ENCODE measurements at places on chromosomes 16 and 17.

- no peak for DNase-seq
Observed at GRCh38 chr17:64304551-64304950, 41.5 kb upstream of the TEX2 start.

DNA sequence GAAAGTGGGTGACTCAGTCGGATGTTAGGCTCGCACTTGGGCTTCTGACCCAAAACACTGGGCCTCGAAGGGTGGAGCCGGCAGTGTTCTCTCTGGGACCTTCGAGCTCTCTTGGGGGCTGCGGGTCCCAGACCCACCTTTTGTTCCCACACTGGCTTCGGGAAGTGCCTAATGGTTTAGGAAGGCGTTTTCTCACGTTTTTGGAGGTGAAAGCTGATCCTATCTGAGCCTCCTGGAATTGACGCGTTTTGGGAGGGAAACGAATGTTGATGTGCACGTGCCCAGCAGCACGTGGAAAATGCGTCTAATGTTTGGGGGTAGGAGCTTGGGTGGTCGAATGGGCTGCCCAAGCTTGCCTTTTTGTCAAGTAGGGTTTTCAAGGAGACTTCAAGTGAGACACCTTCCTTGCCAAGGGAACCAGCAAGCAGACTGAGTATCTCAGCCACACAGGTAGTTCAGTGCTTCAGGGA, 666 bp downstream of the HGS start:
- DNase-seq, result no peak

- DNase-seq, result no peak
Observed at GRCh38 chr17:43891851-43892646, 15.3 kb downstream of the MPP2 start.

GRCh38 chr17:47686276-47686635, 7.7 kb upstream of the TBKBP1 start:
- DNase-seq, result peak; percentile 29

GRCh38 chr17:74959826-74960515, 12.6 kb downstream of the HID1 start:
- DNase-seq, result no peak

GRCh38 chr17:3049705-3050295, 13.6 kb downstream of the OR1D5 start:
- DNase-seq, result no peak

DNA sequence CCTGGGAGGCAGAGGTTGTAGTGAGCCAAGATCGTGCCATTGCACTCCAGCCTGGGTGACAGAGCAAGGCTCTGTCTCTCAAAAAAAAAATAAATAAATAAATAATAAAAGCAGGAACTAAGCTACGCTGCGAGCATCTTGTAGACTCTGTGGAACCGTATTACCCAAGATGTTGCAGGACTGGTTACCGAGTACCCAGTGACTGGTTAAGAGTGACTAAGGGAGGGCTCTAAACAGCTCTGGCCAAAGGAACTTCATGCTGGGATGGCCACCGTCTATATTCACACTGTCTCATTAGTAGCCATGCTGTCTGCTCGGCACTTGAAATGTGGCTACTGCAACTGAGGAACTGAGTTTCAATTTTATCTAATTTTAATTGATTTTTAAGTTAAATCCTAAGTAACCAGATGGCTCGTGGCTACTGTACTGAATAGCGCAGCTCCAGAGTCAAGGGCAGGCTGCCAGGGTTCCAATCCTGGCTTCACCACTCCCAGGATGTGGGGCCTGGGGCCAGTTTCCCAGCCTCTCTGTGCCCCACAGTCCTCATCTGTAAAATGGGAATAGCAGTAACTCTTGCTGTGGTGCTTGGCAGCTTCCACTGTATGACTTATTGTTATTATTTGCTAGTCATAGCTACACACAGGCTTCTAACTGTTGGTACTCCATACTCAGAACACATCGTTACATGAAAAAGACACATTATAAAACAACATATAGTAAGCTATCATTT, 3.0 kb downstream of the NTAN1 start:
- DNase-seq, result no peak

DNA sequence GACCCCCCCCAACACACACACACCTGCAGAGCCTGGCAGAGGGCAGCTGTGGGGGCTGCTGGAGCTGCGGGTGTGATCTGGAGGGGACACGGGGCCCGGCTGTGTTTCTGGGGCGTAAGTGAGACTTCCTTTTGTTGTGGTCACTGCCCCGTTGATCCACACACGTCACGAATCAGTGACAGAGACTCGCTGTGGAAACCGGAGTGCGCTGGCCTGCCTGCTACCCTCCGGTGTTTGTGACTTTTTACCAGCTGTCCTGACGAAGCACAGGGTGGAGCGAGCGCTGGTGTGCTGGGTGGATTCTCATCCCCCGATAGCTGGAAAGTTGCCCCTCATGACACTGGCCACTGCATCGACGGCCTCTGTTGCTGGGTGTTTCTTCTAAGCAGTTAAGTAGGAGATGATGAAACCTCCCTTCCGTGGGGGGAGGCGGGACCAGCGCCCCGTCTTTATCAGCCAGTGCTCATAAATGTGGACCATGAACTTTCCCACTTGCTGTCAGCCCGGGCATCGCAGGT, 2.3 kb downstream of the METRNL start:
- DNase-seq, result no peak

DNA sequence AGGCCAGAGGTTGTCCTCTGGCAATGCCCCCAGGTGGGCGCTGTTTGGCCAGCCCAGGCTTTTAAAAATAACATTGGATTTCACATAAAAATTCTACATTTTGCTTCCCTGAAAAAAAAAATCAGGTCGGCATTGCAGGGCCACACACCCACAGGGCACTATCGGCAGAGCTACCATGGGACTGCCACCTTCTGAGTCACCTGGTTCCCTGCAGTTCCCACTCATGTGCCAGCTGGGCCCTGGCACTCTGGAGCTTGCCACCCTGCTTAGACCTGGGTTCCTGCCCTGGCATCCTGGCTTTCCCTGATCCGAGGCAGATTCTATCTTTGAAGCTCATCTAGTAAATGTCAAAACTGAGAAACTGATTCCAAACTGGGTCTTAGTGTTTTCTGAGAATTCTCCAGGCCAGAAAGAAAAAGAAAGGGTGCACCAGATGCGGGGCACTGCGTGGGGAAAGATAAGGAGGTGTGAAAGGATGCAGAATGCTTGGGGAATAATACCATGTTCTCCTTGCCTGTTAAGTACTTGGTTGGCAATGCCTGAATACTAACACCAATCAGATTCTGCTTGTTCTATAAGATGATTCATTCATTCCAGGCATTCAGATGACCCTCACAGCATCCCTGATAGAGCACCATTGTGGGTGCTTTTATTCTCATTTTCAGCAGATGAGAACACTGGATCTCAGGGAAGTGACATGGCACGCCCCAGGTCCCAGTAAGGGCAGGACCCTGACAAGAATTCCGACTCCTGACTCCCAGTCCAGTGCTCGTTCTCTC, 51.8 kb downstream of the RAI1 start:
- peak; percentile 33 for DNase-seq

GRCh38 chr17:50361561-50362480, 11.2 kb downstream of the MRPL27 start:
- DNase-seq, result peak; percentile 39

DNA sequence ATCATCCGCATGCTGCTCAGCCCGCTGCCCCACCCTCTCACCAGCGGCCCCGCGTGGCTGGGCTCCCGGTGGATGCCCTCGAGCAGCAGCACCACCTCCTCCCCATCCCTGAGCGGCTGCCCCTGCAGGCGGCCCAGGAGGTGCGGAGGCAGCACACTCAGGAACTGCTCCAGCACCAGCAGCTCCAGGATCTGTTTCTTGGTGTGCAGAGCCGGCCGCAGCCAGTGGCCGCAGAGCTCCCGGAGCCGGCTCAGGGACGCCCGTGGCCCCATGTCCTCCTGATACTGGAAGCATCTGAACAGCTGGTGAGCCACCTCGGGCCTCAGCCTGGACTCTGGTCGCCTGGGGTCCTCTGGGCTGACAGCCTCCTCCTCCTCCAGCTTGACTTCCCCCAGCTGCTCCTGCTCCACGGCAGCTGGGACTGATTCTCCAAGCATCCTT, 6.6 kb downstream of the ZSCAN10 start:
- no peak for DNase-seq

- no peak for DNase-seq
Observed at GRCh38 chr17:45979137-45979536, 19.9 kb upstream of the STH start.

DNA sequence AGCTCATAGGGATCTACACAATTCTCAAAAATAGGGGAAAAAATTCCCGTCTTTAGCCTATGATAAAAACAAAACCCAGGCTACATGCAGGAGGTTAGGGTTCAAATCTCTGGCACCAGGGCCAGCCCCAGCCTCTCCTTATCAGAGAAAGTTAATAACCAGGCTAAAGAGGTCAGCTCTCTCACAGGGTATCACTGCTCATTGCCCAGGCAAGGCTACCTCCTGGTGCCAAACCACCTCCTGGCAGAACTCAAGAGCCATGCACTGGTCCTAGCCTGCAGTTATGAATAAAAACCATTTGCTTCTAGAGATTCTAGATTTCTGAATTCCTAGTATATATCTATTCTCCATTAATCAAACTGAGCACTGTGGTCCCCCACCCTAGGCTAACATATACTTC, 65.8 kb downstream of the CREBBP start:
- no peak for DNase-seq

DNA sequence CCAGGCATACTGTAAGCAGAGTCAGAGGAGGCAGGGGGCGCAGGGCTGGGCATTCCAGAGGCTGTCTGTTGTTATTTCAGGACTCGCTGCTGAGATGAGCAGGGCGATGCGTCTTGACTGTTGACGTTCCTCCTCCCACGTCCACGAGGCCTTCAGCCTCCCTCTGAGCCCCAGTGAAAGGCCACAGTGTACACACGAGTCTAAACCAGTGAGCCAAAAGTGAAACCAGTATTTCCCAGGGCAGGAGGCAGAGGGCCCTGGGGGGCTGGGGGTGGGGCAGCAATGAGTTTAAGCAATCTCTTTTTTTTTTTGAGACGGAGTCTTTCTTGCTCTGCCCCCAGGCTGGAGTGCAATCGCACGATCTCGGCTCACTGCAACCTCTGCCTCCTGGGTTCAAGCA, 21.5 kb downstream of the SMTNL2 start:
- DNase-seq, result no peak

DNA sequence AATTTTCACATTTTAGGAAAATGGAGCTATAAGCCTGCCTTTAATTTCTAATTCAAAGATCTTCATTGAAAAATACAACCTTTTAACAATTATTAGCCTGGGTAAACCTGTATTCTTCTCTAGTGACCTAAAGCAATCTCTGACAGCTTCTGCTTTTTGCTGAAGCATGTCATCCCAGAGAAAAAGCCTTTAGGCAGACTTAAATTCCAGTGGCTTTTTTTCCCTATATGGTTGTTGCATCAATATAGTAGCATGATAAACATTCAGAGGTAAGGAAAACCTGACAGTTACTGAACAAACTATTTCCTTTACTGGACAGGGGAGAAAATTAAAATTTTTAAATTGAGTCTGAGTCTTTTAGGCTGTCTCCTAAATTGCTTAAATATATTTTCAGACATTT, 7.8 kb upstream of the EVI2A start:
- DNase-seq, result peak; percentile 13

DNA sequence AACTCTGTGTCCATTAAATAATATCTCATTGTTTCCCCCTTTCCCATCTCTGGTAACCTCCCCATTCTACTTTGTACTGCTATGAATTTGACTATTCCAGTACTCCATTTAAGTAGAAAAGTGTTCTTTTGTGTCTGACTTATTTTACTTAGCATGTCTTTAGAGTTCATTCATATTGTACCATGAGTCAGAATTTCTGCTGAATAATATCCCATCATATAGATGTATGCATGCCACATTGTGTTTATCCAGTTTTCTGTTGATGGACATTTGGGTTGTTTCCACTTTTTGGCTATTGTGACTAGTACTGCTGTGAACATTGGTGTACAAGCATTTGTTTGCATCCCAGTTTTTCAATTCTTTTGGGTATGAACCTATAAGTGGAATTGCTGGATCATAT, 6.0 kb downstream of the PPM1D start:
- no peak for DNase-seq

GRCh38 chr17:5446786-5447185, 7.8 kb upstream of the C1QBP start:
- DNase-seq, result no peak

Measured in RCC 7860 (cell line).